ENCODE measurements at places on chromosomes 11 and 22. TPM values are rescaled to one million over a fixed set of nuclear protein-coding genes. Genes with fewer than 3 reads are reported as not detected.

DNA sequence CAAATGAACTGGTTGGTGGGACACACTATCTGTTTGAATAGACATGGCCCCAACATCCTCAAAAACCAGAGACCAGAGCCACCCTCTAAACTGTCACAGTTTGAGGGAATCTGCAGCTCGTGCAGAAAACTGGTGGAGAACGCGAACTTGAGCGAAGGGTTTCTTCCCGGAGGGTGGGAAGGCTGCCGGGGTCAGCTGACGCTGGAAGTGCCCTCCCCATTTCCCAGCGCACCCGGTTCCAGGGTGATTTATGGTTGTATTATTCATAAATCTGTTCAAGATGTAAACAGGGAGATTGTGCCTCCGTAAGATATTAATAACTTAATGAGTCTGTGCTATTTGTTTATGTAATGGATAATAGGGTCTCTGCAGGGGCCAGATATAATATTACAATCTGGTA lies 1396.7 kb downstream of the BRD1 start:
- DNase-seq = no peak
- H3K27ac ChIP-seq = no peak overlapping the region
- H3K36me3 ChIP-seq = no peaks in the 10 kb centered on the region
- no peaks in the 10 kb centered on the region for H3K4me1 ChIP-seq

GRCh38 chr11:32116668-32117067 lies 25.8 kb downstream of the RCN1 start:
- H3K27ac ChIP-seq = no peak overlapping the region
- H3K27me3 ChIP-seq = peaks cover 6% of the 10 kb centered on the region
- no peak overlapping the region for H3K4me3 ChIP-seq
- DNase-seq = no peak
- H3K4me1 ChIP-seq = peaks cover 11% of the 10 kb centered on the region

DNA sequence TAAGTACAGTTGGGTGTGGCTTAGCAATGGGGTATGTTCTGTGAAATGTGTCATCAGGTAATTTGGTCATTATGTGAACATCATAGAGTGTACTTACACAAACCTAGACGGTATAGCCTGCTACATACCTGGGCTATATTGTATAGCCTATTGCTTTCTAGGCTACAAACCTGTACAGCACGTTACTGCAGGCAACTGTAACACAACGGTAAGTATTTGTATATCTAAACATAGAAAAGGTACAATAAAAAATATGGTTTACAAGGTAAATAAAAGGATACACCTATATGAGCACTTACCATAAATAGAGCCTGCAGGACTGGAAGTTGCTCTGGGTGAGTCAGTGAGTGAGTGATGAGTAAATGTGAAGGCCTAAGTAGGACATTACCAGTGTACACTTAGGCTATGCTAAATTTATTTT lies 73.1 kb upstream of the GDPD4 start:
- no peaks in the 10 kb centered on the region for H3K27me3 ChIP-seq
- H3K4me3 ChIP-seq = no peak overlapping the region
- DNase-seq = no peak

DNA sequence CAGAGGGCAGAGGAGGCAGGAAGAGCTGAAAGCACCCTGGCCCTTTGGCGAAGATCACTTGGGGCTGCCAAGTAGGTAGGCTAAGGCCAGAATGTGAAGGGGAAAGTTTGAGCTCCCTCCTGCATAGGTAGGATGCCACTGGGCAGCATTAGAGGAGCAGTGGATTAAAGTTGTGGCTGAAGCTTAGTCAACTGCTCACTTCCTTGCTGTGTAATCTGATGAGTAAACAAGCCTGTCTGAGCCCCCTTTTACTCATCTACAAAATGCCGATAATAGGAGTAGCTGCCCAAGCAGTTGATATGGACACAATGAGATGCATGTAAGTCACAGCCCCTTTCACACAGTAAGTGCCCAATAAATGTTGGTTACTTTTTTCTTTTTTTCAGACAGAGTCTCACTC lies 216.4 kb downstream of the MN1 start:
- no peak overlapping the region for H3K4me3 ChIP-seq
- no peak overlapping the region for H3K27ac ChIP-seq
- H3K27me3 ChIP-seq = peaks cover 3% of the 10 kb centered on the region
- no peak for DNase-seq

Gene BIRC3
- 101 TPM for total RNA-seq

DNA sequence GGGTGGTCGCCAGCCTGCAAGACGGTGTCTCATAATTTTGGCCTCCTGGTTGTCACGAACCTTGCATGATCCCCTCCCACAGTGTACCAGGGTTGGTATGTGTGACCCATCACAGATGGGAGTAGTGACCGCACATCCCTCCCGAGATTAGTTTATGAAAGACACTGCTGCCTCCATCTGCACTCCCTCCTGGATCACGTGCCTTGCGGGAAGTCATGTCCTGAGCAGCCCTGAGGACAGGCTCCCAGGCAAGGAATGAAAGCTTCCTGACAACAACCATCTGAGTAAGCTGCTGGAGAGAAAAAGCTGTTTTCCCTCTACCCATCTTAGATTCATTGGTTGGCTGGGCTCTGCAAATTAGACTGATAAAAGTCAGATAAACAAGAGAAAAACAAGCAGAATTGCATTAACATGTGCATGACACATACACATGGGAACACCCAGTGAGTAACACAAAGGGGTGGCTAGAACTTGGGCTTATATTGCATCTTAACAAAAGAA lies 14.4 kb upstream of the PAMR1 start:
- H3K4me1 ChIP-seq = no peaks in the 10 kb centered on the region
- no peak for DNase-seq
- no peak overlapping the region for H3K27ac ChIP-seq

Measured in activated T-helper 1 cell treated with anti-CD3 and anti-CD28 coated beads, Interleukin-12 subunit alpha, Interleukin-12 subunit beta, Interleukin-2, Interleukin-4 antibody, amounts not matched to agents 30 ng/mL and 10 ng/mL and 1 ng/mL, durations not matched to agents 14 hours and 24 hours and 36 hours (primary cell).